Activated T-helper 1 cell treated with anti-CD3 and anti-CD28 coated beads, Interleukin-12 subunit alpha, Interleukin-12 subunit beta, Interleukin-2, Interleukin-4 antibody, amounts not matched to agents 30 ng/mL and 10 ng/mL and 1 ng/mL, durations not matched to agents 14 hours and 24 hours and 36 hours (primary cell): ENCODE measurements at places on chromosomes 7 and 10. TPM values are rescaled to one million over a fixed set of nuclear protein-coding genes. Genes with fewer than 3 reads are reported as not detected.

GRCh38 chr7:35454575-35455385 is 200.9 kb upstream of the TBX20 start:
- DNase-seq = no peak

DNA sequence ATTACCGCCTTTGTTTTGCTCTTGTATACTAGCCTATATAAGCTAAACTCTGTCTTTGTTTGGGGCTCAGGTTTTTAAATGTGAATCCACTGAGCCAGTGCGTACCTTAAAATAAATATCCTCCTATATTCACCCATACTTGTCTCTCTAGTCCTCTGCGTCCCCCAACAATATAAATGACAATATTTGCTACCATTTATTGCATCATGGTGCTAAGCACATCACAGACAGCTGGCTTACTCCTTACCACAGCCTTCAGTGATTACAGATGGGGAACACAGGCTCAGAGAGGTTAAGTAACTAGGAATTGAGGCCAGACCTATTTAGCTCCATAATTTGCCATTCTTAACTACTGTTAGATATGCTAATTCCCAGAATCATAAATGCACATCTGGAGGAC is 3.4 kb upstream of the ADCK2 start:
- no peak for DNase-seq

Gene LBX1
- not detected in 2 replicates for total RNA-seq

- no peak for DNase-seq
Observed at GRCh38 chr10:17412323-17412722, 42.1 kb downstream of the ST8SIA6 start.

DNA sequence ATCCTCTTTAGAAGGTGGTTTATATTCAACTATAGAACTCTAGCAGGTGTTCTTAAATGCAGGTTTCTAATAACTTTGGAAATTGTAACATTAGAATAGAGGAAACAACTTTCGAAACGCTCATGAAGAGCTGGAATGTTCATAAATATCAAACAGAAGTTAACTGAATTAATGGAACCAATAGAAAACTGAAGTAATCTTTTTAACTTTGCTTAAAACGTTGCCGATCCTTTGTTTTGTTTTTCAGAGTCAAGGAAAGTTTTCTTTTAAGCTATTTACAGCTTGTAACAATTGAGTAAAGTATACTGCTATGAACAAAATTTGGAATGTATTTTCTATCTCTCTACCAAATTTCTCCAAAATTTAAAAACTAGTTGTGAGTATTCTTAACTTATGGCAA is 19.0 kb upstream of the CLDN3 start:
- DNase-seq = no peak
